ENCODE measurements at places on chromosomes 1 and 21. TPM values are rescaled to one million over a fixed set of nuclear protein-coding genes. Genes with fewer than 3 reads are reported as not detected.

Gene TLR5
- total RNA-seq = 0.80 TPM

Gene PTPRU
- 0.64 TPM for total RNA-seq

Gene GPR25
- not detected for total RNA-seq

DNA sequence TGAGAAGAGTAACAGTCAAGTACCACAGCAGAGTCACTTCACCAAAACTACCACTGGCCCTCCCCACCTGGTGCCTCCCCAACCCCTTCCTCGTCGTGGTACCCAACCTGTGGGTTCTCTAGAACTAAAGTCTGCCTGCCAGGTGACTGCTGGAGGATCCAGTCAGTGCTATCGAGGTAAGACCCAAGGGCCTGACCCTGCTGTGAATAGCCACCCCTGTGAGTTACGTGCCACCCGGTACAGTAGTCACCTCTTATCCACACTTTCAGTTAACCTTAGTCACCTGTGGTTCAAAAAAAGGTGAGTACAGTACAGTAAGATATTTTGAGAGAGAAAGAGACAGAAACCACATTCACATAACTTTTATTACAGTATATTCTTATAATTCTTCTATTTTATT is 16.5 kb downstream of the TTF2 start:
- DNase-seq = no peak

- DNase-seq = no peak
These were observed 81.0 kb upstream of the AKT3 start for GRCh38 chr1:243930822-243931671.

DNA sequence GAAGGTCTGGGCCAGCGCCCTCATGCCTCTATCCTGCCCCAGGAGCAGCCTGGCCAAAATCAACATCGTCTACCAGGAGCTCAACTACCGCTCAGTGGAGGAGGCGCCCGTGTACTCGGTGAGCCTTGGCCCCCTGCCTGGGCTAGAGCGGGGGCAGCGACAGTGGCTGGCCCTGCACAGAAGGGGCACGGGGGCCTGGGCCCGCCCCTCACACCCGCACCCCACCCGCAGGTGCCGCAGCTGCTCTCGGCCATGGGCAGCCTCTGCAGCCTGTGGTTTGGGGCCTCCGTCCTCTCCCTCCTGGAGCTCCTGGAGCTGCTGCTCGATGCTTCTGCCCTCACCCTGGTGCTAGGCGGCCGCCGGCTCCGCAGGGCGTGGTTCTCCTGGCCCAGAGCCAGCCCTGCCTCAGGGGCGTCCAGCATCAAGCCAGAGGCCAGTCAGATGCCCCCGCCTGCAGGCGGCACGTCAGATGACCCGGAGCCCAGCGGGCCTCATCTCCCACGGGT is 10.8 kb downstream of the SCNN1D start:
- DNase-seq = no peak

- DNase-seq = no peak
These were observed 14.1 kb downstream of the TMEM53 start for GRCh38 chr1:44660176-44660575.

GRCh38 chr1:44571712-44572571 is 102.3 kb downstream of the TMEM53 start:
- peak; percentile 44 for DNase-seq

GRCh38 chr1:100536031-100536430 is 1.9 kb upstream of the GPR88 start:
- DNase-seq = no peak

- no peak for DNase-seq
These were observed 183.0 kb downstream of the ZBTB18 start for GRCh38 chr1:244234009-244234643.

DNA sequence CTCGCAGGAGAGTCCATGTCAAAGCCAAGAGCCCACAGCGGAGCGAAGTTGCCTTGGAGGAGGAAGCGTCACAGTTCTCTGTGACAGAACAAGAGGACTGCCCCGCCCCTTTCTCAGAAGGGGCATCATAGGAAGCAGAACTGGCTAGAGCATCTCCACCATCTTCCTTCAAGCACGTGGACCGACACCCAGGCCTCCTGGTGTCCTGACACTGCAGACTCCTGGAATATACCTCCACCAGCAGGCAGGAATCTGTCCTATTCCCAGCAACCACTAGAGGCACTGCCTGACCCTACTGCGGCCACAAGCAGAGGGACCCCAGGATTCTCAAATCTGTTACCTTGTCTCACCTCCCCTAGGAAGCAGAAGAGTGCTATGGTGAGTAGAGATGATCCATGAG is 37.8 kb downstream of the GPA33 start:
- no peak for DNase-seq

GRCh38 chr1:111851552-111851951 is 95.9 kb downstream of the DDX20 start:
- DNase-seq = no peak
